ENCODE measurements at places on chromosomes 12 and 14.

GRCh38 chr12:63935361-63935760 is 90.9 kb downstream of the SRGAP1 start:
- DNase-seq, result no peak

DNA sequence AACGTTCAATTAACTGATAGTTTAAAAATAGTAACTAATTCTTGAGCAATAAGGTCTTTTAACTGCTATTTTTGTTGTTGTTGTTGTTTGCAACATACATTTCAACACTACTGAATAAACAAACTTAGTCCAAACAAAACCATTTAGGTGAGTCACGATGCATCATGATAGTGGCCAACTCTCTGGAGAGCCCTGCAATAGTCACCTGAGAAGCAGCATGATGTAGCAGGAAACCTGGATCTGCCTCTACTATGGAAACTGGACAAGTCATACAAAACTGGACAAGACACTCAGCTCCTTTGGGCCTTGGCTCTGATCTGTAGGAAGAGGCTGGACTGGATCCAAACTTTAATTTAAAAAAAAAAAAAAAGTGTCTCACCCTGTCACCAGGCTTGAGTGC is 117.3 kb downstream of the MED13L start:
- DNase-seq, result no peak

DNA sequence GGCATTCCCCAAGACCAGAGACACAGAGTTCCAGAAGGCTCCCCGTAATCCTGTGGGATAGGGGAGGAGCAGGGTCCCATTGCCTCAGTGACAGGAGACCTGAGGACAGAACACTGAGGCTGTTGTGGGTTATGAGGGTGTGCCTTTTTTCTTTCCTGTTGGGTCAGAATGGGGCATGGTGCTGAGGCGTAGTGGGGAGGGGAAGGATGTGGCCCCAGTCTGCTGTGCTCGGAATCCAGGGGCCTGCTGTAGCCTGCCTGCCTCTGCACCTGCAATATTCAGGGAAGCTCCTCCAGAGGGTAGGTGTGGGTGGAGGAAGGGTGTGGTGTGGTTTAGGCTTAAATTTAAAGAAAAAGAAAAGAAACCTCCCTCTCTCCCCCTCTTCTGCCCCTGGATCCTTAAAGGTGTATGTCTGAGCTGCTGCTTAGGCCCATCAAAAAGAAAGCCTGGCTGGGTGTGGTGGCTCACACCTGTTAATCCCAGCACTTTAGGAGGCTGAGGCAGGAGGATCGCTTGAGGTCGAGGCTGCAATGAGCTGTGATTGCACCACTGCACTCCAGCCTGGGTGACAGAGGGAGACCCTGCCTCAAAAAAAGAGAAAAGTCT is 18.7 kb downstream of the PLEKHG3 start:
- DNase-seq, result no peak

DNA sequence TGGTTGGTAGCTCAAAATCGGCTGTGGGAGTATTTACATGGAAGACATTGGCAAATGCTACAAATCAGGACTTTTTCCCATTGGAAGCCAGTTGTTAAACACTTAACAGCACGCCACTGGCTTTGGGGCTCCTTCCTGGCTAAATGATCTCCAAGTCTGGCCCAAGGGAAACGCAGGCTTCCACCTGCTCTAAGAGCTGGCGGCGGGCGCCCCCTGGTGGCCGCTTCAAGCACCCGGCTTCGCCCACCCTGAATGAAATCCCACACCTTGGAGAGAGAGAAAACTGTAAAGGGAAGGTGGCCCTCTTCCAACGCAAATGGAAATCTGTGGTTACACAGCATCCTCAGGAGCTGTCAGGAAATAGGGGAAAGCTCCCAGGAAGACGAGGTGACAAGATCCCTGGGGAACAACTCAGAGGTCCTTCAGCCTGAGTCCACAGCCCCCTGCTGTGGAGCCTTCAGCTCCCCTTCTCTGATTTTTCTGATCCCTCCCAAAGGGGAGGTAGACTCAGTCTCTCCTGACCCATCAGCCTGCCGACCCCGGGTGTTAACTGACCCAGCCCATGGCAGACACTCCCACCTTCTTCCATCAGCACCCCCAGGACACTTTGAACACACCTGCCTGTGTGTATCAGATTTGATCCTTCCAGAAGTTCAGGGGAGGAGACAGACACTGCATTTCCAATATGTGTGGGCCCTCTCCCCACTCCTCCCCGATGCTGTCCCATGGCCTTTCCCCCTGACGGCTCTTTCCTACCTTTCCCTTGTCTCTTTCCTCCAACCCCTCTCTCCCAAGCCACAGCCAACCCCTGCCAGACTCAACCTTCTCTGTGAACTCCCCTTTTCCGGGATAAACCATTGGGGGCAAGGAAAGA is 15.4 kb downstream of the SELPLG start:
- DNase-seq, result peak; percentile 69

- no peak for DNase-seq
These were observed 184.9 kb upstream of the SFSWAP start for GRCh38 chr12:131525795-131526508.

GRCh38 chr12:30908722-30909348 is 17.7 kb upstream of the TSPAN11 start:
- DNase-seq, result no peak

GRCh38 chr12:117069101-117069797 is 30.0 kb downstream of the TESC start:
- DNase-seq, result no peak

DNA sequence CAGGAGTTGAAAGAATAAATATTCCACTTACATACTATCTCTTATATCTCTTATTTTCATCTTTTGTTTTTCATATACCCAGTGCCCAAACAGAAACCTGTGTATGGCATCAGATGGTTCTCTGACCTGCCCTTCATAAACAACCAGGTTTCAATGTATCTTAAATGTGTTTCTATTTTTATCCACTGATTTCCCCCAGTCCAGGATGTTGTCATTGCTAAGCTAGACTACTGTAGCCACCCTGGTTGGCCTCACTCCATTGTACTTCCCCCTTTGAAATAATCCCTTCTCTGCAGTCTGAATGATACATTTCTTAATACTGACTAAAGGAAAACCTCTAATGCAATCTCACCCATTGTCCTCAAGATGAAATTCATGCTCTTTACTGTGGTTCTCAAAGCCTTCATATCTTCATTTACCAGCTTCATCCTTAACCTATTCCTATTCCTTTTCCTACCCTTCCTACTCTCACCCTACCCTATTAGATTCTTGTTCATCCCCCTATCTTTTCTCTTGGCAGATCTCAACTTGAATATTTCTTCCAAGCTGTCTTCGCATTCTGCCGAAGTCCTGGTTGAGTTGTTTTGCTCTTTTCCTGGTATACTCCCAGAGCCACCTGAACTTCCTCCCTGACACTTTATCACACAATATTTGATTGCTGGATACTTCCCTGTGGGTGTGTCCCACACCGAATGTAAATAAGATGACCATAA is 312.4 kb downstream of the FOXG1 start:
- no peak for DNase-seq

DNA sequence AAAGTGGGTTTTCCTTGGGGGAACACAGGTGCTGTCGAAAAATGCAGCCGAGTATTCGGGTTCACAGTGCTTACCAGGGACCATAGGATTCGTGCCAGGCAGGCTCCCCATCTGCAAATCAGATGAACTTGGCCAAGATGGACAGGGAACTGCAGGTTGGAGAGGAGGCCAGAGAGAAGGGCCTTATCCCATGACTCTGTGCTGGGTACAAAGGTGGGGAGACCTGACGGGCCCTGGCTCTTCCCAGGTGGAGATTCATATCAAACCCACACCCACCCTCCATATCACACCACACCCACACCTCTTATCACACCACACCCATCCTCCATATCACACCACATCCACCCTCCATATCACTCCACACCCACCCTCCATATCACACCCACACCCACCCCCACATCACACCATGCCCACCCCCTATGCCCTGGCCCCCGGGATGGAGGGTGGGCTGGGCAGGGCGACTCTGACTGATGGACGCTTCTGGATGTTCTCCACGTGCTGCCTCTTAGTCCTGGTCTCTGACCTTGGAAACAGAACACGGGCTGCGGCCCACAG is 319.7 kb downstream of the ADGRD1 start:
- no peak for DNase-seq

GRCh38 chr12:127290251-127290650 is 976.7 kb upstream of the TMEM132C start:
- no peak for DNase-seq

DNA sequence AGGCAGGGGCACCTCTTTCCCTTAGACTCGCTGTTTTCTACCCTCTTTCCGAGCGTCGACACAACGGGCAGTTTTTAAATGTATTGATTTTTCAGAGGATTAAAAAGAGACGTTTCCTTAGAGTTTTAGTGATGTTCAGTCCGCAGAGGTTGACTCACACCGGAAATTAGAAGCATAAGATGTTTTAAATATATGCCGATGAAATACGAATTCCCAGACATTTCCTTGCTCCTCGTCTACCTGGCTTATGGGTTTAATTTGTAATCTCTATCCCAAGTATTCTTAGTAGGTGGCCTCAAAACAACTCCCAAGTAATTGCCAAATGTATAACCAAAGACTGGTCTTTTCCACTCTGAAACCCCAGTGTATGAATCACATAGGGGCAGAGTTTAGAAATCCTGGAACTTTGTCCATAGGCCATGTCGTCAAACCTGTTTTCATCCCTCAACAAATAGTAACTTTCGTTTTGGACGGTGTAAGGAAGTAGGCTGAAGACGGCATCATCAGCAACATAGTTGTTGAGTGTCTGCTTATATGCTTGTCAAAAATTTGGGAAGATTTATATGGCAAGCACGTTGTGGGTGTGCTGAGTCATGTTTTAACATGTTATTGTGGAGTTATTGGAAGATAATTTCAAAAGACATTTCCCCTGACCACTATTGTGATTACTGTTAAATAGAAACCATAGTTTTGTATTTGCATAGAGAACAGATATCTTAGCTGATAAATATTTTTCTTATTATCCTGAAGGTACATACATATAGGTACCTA is 824 bp downstream of the TBK1 start:
- DNase-seq, result no peak

DNA sequence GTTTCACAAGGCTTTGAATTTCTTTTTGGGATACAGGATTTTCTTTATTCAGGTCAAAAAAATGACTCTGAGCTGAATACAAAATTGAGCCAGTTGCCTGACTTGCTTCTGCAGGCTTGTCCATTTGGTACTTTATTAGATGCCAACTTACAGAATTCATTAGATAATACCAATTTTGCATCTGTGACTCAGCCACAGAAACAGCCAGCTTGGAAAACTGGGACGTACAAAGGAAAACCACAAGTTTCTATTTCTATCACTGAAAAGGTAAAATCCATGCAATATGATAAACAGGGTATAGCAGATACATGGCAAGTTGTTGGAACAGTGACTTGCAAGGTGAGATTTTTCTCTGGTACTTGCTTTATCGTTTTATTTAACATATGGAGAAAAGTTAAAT is 5.8 kb downstream of the AP5M1 start:
- DNase-seq, result no peak

- DNase-seq, result no peak
These were observed 40.5 kb downstream of the GALC start for GRCh38 chr14:87952307-87953094.

- DNase-seq, result no peak
These were observed 87.4 kb upstream of the SLC38A2 start for GRCh38 chr12:46459861-46460545.

DNA sequence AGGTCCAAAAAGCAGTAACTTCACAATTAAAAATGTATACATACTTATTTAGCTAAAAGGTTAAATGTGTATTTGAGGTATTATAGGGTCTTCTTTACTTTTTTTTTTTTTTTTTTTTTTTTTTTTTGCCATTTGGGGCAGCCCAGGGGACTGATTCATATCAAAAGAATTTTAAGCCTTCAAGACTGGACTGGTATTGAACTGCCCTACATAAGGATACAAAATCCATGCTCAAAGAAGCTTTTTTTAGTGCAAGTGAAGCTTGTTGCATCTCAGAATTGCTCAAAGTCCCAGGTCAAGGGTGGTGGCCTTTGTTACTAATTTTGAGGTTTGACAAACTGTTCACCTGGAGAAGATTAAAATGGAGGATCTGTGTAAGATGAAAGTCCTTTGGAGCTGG is 124.0 kb downstream of the APAF1 start:
- DNase-seq, result no peak

GRCh38 chr12:60257063-60257462 is 661.2 kb downstream of the SLC16A7 start:
- DNase-seq, result no peak

DNA sequence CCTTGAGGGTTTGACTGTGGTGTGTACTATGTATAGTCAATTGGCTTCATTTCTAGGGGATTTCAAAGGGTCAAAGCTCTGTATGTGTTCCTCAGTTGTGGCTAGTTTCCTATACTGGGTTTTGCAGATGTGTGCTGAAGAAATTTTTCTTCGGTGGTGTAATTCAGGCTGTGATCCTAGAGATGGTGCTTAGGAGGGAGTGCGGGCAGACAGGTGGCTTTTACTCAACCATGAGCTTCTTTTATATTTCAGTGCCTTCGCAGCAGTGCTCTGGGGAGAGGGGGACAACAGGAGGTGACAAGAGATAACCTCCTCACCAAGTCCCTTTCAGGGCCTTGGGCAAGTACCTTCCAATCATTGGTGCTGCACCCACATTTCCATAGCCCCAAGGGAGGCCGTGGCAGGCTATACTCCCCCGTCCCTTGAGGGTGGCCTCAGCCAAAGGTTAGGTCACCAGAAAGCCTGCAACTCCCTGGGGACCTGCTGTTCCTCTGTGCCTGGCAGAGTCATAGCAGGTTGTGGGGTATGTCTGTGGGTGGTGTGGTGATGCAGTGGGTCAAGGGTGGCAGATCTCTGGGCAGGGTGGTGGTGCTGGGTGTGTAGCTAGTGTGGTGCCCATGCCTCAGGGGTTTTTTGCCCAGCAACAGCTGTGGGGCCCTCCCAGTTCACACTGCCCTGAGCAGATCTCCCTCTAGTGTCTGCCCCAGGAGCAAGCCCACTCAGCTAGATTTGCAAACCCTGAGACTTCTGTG is 37.0 kb upstream of the TMX1 start:
- DNase-seq, result no peak

- no peak for DNase-seq
These were observed 41.3 kb downstream of the CCNK start for GRCh38 chr14:99522457-99522891.

DNA sequence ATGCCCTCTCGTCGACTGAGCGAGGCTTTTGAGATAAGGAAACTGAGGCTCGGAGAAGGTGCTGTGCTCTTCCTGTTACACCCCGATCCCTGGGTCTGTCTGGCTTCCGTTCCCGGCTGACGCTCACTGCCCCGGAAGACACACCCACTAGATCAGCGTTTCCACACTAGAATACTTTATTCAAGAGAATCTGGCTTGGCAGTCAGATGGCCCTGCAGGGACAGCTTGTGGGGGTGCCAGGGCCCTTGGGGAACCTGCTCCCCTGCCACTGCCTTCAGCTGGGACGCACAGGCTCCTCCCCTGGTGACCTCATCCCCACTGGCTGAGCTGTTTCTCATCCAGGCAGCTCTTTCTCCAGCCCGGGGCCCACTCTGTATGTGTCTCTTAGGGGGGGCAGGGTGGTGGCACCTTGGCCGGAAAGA is 13.7 kb downstream of the PGF start:
- no peak for DNase-seq

- DNase-seq, result no peak
These were observed 93.9 kb upstream of the OVCH1 start for GRCh38 chr12:29591140-29592020.

- DNase-seq, result no peak
These were observed 734 bp downstream of the FIGNL2 start for GRCh38 chr12:51847643-51848325.

GRCh38 chr14:81991998-81992397 is 458.3 kb upstream of the SEL1L start:
- no peak for DNase-seq

All from NCI-H1930 (cell line).